Fibroblast of lung (primary cell): ENCODE measurements at places on chromosomes 1 and 21.
A peak's percentile ranks its signal among the peaks of the same experiment; 100 is the strongest.

DNA sequence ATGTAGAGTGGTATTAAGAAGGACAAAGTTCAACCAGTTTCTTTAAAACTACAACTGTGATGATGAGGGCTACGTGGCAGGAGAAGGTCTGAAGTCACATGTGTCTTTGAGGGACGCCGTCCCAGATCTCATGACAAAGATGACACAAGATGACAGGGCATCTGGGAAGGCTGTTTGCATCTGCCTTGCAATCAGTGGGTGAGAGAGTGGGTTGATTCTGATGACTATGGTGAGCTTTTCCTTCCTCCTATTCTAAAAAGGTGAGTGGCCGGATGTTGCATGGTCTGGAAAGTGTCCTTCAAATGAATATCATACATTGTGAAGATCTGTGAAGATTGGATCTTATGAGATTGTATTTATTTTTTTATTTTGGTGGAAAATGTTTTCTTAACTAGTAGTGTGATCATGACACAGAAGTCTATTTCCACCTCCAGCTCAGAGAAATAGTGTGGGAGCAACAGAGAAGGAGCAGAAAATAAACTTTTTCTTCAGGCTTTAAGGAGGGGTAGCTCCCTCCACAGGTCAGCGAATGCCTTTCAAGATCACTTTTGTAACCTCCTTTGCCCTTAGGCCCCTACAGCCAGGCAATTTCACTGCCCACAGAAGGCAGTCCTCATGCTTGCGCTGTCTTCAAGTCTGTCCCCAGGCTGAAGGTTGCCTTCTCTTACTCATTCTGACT, 76.0 kb upstream of the ATF3 start:
- DNase-seq = no peak

DNA sequence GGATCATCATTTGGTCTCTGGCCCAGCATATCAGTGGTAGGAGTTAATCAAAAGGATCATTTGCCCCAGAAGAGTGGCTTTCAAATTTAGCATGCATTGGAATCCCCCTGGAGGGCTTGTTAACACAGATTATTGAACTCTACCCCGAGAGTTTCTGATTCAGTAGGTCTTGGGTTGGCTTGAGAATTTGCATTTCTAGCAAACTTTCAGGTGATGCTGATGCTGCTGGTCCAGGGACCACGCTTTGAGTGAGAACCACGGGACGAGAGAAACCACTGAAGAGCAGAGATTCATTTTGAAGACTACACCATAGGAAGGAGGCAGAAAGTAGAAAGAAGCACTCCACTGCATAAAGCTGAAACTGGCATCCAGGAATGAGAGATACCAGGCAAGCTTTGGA, 81.3 kb upstream of the DUSP10 start:
- DNase-seq = no peak

DNA sequence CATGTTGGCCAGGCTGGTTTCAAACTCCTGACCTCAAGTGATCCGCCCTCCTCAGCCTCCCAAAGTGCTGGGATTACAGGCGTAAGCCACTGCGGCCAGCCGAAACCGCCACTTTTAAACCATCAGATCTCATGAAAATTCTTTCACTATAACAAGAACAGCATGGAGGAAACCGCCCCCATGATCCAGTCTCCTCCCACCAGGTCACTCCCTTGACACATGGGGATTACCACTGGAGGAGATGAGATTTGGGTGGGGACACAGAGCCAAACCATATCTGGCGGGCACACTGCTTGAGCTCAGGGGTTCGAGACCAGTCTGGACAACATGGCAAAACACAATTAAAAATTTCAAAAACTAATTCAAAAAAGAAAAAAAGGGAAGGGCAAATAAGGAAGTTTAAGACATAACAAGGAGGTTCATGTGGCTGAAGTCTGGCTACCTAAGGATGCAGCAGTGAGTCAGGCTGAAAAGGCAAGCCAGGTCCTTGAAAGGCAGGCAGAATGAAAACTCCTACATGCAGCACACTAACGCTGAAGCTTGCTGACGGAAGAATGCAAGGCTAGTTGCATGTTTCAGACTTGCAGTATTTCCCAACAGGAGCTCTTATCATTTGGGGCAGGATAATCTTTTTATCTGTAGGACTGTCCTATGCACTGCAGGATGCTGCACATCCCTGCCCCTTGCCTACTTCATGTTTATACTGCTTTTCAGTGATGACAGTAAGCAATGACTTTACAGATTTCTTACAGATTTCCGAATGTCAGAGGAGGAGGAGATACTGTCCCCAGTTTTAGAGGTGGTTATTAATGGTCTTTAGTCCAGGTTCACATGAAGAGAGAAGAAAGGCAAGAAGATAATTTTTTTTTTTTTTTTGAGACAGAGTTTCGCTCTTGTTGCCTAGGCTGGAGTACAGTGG, 49.3 kb downstream of the FBXO42 start:
- no peak for DNase-seq

GRCh38 chr1:111952125-111952657, 37.3 kb downstream of the KCND3 start:
- no peak for DNase-seq

DNA sequence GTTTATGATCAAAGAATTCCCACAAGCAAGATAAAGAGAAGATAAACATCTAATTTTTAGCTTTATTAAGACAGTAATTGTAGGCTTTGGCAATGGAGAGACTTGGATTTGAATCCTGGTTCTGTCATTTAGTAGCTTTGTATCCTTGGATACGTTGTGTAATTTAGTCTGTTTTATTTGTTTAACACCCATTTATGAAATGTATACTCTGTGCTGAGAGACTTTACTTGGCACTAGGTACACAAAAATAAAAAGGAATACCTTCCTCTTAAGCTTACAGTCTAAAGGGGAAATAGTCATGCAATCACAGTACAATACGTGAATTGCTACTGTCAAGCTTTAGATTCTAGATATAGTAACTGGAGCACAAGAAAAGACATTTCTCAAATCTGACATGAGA, 23.8 kb downstream of the ZMPSTE24 start:
- no peak for DNase-seq

DNA sequence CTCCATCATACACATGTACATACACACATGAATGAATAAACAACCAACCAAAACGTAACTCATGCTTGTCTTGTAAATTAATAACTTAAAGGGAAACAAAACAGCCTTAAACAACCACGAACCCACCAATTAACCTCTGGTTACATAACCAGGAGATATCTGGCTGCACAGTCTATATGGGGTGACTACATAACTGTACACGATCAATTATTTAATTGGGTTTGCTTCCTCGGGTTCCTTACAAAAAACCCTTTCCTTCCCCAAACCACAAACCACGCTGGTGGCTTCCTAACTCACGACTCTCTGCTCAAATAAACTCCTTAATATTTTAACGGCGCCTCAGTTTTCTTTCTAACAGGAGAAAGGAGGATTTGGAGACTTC, 744 bp downstream of the ZNF670 start:
- DNase-seq = peak; percentile 18

DNA sequence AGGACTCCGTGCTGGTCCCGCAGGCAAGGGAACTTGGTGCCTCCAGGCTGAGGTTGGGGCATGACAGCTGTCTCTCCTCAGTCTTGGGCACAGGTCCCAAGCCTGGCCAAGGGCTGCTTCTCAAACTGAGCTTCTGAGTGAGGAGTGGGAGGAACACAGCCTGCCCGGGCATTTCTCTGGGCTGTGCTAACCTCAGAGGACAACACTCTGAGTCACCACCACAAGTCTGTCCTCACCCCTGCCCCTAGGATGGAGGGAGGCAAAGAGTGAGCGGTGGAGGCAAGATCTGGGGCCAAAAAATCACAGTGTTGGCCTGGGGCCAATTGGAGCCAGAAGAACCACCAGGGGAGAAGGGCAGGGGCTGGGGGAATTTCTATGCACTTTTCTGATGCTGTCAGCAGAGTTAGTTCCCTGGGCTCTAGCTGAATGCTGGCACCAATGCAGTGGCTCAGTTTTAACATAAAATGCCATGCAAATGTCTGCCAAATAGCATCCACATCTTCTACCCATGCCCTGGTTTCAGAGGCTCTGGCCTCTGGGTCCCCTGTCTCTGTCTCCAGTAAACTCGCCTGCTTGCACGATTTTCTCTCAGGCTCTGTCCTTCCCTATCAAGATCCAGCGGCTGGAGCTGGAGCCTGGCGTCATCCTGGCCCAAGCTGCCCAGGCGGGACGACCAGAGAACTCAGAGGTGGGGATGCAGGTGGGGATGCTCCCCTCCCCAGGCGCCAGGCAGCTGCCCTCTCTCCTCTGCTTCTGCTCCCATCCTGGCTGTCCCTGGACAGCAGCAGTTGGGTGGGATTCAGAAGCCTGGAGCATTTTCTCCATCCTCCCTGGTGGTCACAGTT, 11.0 kb upstream of the CDK18 start:
- DNase-seq = peak; percentile 90

DNA sequence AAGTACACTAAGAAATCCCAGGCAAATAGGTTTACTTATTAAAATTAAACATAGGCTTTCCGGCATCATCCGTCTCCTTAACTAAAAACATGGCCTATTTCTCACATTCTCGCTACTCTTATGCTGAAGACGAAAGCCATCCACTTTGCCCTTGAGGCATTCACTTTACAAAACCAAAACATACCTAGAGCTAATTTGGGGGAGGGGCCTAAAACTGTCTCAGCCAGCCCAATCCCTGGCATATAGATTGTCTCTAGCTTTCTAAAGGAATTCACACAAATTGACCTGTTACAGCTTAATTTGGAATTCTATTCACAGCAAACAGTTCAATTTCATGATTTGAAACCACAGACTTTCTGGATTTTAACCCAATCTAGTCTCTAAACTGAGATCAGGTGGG, 34.8 kb downstream of the SLC35D1 start:
- no peak for DNase-seq

DNA sequence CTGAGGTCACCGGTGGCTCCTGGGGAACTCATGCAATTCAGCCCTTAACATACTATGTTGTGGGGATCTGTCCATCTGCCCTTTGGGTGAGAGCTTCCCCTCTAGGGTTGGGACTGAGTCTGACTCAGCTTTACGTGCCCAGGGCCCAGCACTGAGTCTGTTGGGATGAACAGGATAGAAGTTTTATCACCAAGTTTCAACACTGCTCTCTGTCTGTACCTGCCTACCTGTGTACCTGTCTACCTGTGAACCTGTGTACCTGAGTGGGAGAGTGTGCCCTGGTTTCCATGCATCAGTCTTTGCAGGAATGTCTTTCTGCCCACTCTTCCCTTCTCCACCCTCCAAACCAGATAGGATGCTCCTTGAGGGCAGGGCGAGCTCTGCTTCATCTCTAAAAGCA, 90.6 kb upstream of the POU3F1 start:
- DNase-seq = no peak

GRCh38 chr1:75908717-75909152, 23.5 kb downstream of the ASB17 start:
- DNase-seq = peak; percentile 33

DNA sequence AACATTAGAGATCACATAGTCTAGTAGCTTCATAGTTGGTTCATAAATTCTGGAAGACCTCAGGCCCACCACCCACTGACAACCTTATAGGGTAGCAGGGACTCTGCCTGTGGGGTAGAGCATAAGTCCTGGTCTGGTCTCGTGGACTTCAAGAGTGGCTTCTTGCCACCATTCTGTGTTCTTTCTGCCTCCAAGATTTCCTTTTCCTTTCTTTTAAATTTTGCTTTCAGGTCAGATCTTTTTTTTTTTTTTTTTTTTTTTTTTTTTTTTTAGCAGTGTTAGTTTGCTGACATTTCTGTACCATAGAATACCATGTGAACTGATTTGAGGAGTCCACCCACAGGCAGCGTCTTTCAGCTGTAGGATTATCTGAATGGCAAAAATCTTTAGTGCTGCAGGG, 28.5 kb downstream of the MTR start:
- no peak for DNase-seq

- peak; percentile 98 for DNase-seq
Measured at GRCh38 chr1:234957330-234958065, 171.1 kb downstream of the TOMM20 start.

GRCh38 chr1:91672601-91673161, 172.0 kb downstream of the CDC7 start:
- no peak for DNase-seq
